ENCODE measurements at places on chromosomes 7 and 10. TPM values are rescaled to one million over a fixed set of nuclear protein-coding genes. Genes with fewer than 3 reads are reported as not detected.
A peak's percentile ranks its signal among the peaks of the same experiment; 100 is the strongest.

DNA sequence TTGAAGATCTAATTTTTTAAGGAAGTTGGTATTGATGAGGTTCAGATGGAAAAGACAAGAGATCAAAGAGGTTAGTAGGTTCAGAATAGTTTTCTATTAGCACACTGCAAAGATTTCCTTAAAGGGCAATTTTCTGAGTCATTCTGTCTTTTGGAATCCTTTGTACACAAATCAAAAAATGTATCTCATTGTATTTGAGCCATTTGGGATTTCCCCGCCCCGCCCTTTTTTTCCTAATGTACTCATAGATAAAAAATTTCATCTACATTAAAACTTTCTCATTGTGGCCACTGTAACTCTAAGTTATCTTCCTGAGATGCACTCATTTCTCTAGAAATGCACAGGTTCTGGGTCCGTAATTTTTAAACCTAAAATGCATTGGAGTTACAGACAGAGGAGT is 12.1 kb downstream of the GIMAP6 start:
- H3K27me3 ChIP-seq, result no peaks in the 10 kb centered on the region
- no peaks in the 10 kb centered on the region for H3K36me3 ChIP-seq
- DNase-seq, result no peak
- no peak overlapping the region for H3K4me3 ChIP-seq

- no peaks in the 10 kb centered on the region for H3K27me3 ChIP-seq
- no peak overlapping the region for H3K27ac ChIP-seq
- no peak for DNase-seq
- H3K4me1 ChIP-seq, result peaks cover 12% of the 10 kb centered on the region
- H3K4me3 ChIP-seq, result no peak overlapping the region
Observed at GRCh38 chr7:7177044-7177517, 5.3 kb upstream of the C1GALT1 start.

Gene AKR1C3
- 19.4 TPM for polyA plus RNA-seq

GRCh38 chr10:52949899-52950298 is 177.3 kb upstream of the MBL2 start:
- no peak for DNase-seq
- H3K4me1 ChIP-seq, result no peaks in the 10 kb centered on the region
- no peak overlapping the region for H3K27ac ChIP-seq

DNA sequence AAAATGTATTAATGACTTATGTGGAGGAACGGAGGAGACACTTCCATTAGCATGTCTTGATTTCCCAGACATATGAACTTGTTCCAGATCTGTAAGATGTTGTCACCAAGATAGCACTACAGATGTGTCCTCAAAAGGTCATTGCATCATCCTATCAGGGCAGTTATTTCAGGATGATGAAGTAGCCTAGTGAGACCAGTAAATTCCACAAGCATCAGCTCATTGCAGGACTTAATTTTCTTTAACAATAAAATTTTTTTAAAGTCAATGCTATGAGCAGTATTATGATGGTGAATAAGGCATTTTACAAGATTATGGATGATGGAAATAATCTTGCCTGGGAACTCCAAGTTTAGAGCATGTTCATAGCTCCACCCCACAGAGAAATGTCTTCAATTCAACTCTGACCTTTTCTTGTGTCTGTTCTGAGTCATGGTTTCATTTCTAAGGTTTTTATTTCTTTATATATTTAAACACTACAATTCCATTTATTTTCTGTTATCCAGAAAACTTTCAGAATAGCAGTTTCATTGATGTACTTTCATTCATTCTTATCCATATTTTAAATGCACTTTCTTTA is 1203.3 kb upstream of the CELF2 start:
- no peaks in the 10 kb centered on the region for H3K27me3 ChIP-seq
- DNase-seq, result no peak
- H3K36me3 ChIP-seq, result no peaks in the 10 kb centered on the region

- H3K27me3 ChIP-seq, result no peaks in the 10 kb centered on the region
- H3K27ac ChIP-seq, result no peak overlapping the region
- H3K4me3 ChIP-seq, result no peak overlapping the region
- H3K36me3 ChIP-seq, result no peaks in the 10 kb centered on the region
- no peaks in the 10 kb centered on the region for H3K4me1 ChIP-seq
Observed at GRCh38 chr7:134907639-134908038, 78.7 kb upstream of the AGBL3 start.

GRCh38 chr10:103822800-103823199 is 32.6 kb downstream of the SH3PXD2A start:
- H3K36me3 ChIP-seq, result no peaks in the 10 kb centered on the region
- H3K27ac ChIP-seq, result no peak overlapping the region
- H3K27me3 ChIP-seq, result no peaks in the 10 kb centered on the region

DNA sequence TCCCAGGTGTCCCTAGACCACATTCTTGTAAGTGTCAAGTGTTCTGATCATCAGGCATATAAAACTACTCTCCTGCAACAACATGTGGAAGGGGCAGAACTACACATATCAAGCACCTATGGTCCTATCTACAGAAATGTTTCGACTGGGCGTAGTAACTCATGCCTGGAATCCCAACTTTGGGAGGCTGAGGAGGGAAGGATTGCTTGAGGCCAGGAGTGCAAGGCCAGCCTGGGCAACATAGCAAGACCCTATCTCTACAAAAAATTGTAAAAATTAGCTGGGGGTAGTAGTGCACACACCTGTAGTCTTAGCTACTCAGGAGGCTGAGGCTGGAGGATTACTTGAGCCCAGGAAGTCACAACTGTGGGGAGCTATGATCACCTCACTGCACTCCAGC is 244.2 kb downstream of the PARD3 start:
- H3K27ac ChIP-seq, result no peak overlapping the region
- no peak for DNase-seq

GRCh38 chr10:49615213-49615612 is 1.4 kb downstream of the CHAT start:
- H3K4me1 ChIP-seq, result no peaks in the 10 kb centered on the region
- no peak for DNase-seq
- no peaks in the 10 kb centered on the region for H3K36me3 ChIP-seq
- no peak overlapping the region for H3K4me3 ChIP-seq
- H3K27ac ChIP-seq, result no peak overlapping the region
- H3K27me3 ChIP-seq, result peaks cover 9% of the 10 kb centered on the region

GRCh38 chr10:128180843-128181242 is 54.6 kb upstream of the MKI67 start:
- DNase-seq, result peak; percentile 69
- peak overlapping the region; percentile 6 for H3K27ac ChIP-seq
- no peaks in the 10 kb centered on the region for H3K36me3 ChIP-seq
- no peaks in the 10 kb centered on the region for H3K27me3 ChIP-seq
- H3K4me3 ChIP-seq, result peak overlapping the region; percentile 3

- H3K4me1 ChIP-seq, result no peaks in the 10 kb centered on the region
- H3K27ac ChIP-seq, result no peak overlapping the region
- no peak overlapping the region for H3K4me3 ChIP-seq
Observed at GRCh38 chr7:103644319-103644718, 198.3 kb upstream of the SLC26A5 start.

DNA sequence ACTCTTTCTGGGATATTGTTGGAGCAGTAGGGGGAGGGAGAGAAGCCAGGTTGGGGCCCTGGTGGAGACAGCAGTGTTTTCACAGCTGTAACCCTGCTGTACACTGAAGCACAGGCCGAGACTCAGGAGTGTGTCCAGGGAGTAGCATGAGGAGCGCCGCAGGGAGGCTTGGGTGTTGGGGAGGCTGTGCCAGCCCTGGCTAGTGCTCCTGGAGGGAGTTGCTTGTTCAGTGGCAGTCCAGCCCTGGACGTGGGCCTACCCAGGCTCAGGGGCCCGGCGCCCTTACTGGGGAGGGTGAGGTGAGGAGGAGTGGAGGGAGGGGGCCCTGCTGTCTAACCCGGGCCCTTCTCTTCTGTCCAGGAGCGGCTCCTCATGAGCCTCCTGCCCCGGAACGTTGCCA is 35.9 kb downstream of the ADCY1 start:
- no peak for DNase-seq
- no peaks in the 10 kb centered on the region for H3K27me3 ChIP-seq
- no peak overlapping the region for H3K4me3 ChIP-seq
- H3K4me1 ChIP-seq, result no peaks in the 10 kb centered on the region
- no peaks in the 10 kb centered on the region for H3K36me3 ChIP-seq
- H3K27ac ChIP-seq, result no peak overlapping the region

DNA sequence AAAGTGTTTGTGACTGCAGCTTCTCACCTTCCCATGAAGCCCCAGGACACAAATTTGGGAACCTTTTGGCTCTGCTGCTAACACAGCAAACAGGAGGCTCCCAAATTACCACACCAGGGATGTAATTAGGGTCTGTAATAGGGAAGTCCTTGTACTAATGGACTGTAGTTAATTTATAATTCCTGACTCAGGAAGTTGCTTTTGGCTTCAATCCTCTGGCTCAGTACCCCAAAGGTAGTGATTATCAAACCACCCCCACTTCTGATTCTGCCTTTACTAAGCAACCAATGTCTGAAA is 3.8 kb upstream of the MALSU1 start:
- peaks cover 8% of the 10 kb centered on the region for H3K4me1 ChIP-seq
- H3K4me3 ChIP-seq, result no peak overlapping the region

Gene NKX2-3
- not detected for polyA plus RNA-seq

DNA sequence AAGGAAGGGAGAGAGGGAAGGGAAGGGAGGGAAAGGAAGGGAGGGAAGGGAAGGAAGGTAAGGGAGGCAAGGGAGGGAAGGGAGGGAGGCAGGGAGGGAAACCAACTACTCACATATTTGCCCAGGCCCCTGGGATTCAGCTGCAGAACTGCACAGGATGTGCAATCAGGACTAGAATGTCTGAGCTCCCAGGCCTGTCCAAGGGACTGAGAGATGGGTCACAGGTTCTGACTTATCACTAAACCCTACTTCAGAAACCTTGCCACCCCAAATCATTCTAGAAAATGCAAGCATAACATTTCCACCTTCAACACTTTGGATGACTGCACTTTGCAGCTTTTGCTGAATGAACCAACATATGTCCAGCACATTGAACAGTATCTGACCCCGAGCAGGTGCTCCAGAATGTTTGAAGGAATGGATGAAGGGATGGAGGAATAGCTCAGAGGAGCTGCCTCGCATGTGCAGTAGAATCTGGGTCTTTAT is 245.3 kb downstream of the KCNMA1 start:
- no peak overlapping the region for H3K27ac ChIP-seq
- H3K4me3 ChIP-seq, result no peak overlapping the region
- H3K27me3 ChIP-seq, result no peaks in the 10 kb centered on the region
- H3K4me1 ChIP-seq, result no peaks in the 10 kb centered on the region
- DNase-seq, result no peak

- no peak overlapping the region for H3K27ac ChIP-seq
- no peaks in the 10 kb centered on the region for H3K36me3 ChIP-seq
- no peak overlapping the region for H3K4me3 ChIP-seq
Observed at GRCh38 chr10:66835400-66835799, 90.4 kb upstream of the LRRTM3 start.

GRCh38 chr10:30701451-30702173 is 72.1 kb upstream of the LYZL2 start:
- no peaks in the 10 kb centered on the region for H3K27me3 ChIP-seq
- H3K27ac ChIP-seq, result peak overlapping the region; percentile 59
- H3K4me1 ChIP-seq, result peaks cover 89% of the 10 kb centered on the region
- DNase-seq, result peak; percentile 88
- H3K4me3 ChIP-seq, result no peak overlapping the region

Gene EPHA1
- 4.2 TPM for polyA plus RNA-seq

DNA sequence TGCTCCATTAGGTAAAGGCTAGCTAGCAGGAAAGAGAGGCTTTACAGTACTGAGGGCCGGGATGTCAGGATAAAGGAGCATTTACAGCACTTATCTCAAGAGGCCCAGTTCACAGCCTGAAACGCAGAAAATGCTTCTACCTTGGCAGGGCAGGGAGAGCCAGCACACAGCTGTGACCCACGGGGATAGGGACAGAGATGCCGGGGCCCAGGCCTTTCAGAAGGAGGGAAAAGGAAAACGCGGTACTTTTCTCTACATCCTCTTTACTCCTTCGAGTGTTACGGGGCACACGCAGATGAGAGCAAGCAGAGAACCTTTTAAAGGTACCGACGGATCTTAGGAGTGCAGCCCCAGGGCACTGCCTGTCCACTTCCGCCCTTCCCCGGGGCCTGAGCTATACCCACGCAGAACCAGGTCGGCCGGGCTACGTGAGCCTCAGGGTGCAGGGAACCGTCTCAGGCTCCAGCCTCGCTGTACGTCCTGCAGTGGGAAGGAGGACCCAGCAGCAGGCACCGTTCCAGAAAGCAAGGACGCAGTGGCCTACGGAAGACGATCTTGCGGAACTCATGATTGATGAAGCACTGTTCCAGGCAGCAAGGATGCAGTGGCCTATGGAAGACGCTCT is 232.3 kb downstream of the ELFN1 start:
- H3K27me3 ChIP-seq, result no peaks in the 10 kb centered on the region
- no peak overlapping the region for H3K27ac ChIP-seq
- no peak overlapping the region for H3K4me3 ChIP-seq

GRCh38 chr10:111030042-111030750 is 46.6 kb upstream of the ADRA2A start:
- H3K4me1 ChIP-seq, result no peaks in the 10 kb centered on the region
- no peaks in the 10 kb centered on the region for H3K36me3 ChIP-seq
- DNase-seq, result no peak
- H3K4me3 ChIP-seq, result no peak overlapping the region
- H3K27me3 ChIP-seq, result no peaks in the 10 kb centered on the region

- H3K27ac ChIP-seq, result peak overlapping the region; percentile 91
- no peak overlapping the region for H3K4me3 ChIP-seq
- no peaks in the 10 kb centered on the region for H3K27me3 ChIP-seq
- DNase-seq, result no peak
- peaks cover 17% of the 10 kb centered on the region for H3K4me1 ChIP-seq
- H3K36me3 ChIP-seq, result no peaks in the 10 kb centered on the region
Observed at GRCh38 chr10:78304091-78305045, 270.7 kb downstream of the RPS24 start.

DNA sequence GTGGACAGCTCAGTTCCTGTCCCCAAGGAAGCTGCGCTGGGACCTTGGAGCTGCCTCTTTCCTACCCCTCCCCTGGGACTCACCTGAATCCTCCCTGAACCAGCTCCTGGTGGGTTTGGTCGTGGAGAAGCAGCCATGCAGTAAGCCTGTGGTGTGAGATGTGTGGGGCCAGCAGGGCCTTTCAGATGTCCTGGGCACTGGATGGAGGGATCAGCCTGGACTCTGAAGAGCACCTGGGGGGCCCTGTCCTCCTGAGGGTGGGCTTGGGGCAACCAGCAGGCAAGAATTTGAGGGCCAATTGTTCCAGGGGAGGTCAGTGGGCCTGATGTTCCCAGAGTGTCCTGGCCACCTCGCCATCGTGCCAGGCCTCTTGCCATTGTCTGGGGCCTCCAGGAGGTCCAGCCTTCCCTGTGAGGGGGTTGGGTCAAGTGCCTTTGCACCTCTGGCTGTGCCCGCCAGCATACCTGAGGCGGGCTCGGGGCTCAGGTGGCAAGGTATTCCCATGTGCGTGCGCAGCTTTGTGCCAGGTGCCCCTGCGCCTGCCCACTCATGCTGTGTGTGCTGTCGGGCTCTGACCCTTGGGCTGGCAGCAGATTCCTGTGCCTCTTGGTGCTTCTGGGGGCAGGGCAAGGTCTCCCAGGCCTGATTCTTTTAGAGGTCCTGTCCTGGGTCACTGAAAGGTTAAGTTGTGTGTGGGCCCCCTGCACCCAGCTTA is 7.3 kb downstream of the TRIM8 start:
- H3K27ac ChIP-seq, result peak overlapping the region; percentile 82
- H3K4me1 ChIP-seq, result peaks cover 65% of the 10 kb centered on the region
- no peak overlapping the region for H3K4me3 ChIP-seq
- DNase-seq, result no peak

GRCh38 chr7:50631100-50631499 is 65.9 kb upstream of the DDC start:
- no peaks in the 10 kb centered on the region for H3K27me3 ChIP-seq
- H3K4me3 ChIP-seq, result no peak overlapping the region
- no peak for DNase-seq

Gene TMEM270
- polyA plus RNA-seq, result not detected

Gene COL1A2
- not detected for polyA plus RNA-seq
